Activated T-helper 17 cell treated with anti-CD3 and anti-CD28 coated beads, Interleukin-2, amount 50 U/mL, for 72 hours (primary cell): ENCODE measurements at places on chromosomes 3 and 15. TPM values are rescaled to one million over a fixed set of nuclear protein-coding genes. Genes with fewer than 3 reads are reported as not detected.

Gene CIAO2A
- total RNA-seq: 99.1 TPM

- ATAC-seq: peak; percentile 69
These were observed 32.0 kb downstream of the PIK3CA start for GRCh38 chr3:179179979-179180759.

Gene RASGRF1
- not detected for total RNA-seq

GRCh38 chr3:157501863-157502262 is 1.4 kb downstream of the VEPH1 start:
- no peak for ATAC-seq

- peak; percentile 87 for ATAC-seq
These were observed 30.8 kb upstream of the MAP3K13 start for GRCh38 chr3:185332026-185332735.

DNA sequence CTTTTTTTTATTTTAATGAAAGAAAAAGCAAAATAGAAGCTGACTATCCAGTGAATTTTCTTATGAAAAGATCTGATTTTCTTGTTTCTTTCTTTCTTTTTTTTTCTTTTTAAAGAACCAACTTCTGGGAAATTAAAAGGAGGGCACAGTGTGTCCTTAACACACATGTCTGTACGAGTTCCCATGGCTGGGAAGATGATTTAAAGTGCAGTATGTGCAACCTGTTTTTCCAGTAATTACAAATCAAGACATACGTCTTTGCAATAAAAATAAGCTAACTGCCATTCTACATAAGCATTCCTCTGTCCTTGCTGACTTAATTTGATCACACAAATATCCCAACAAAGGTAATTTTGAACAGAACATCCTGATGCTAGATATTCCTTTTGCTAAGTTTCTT is 416.1 kb downstream of the ROBO1 start:
- no peak for ATAC-seq

Gene NUP210
- 86.9 TPM for total RNA-seq

DNA sequence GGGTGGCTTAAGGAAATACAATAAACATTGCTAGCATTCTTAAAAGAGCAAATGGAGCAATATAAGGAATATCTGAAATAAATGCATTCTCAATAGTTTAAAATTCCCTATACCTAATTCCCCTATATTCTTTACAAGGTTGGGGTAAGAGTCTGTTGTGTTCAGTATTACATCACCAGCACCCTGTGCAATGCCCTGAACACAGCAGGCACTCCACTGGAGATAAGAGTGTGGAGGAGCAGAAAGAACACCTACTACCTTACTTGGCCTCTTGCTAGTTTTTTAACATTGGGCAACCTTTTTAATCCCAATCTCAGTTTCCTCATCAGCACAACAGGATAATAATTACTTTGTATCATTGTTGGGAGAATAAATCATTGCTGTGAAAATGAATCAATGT is 140.2 kb upstream of the PLXND1 start:
- ATAC-seq: no peak

DNA sequence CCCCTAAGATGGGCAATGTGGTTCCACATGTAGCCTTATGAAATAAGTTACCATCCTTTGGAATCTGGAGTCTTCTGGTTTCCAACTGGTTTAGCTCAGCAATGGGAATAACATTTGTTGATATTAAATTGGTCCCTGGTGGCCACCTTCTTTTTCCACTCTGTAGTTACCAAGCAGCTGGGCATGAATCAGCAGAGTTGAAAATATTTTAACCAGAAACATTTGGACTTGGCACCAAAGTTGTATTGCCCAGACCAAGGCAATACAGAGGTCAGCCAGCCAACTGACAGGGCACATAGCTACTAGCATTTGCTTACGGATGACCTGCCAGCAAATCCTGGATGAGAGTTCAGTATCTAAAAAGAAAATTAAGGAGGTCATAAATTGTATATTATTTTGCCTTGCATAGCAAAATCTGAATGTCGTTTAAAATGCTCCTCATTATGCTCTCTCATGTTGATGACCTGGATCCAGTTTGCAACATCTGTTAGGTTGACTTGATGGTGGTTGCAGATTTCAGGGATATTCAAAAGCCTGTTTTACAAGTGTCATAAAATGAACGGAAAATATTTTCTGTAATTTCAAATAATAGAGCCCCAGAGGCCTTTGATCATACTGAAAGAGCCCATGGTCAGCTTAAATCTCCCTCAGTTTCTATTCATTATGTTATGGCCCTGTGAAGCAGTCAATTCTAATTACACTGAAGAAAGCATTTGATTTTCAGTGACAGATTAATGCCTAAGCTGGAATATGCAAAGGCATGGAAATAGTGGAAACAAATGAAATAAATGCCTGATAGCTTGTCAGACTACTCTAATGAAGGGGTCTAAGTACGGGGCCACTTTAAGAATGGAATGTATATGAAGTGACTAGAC is 54.6 kb downstream of the PPM1L start:
- no peak for ATAC-seq

DNA sequence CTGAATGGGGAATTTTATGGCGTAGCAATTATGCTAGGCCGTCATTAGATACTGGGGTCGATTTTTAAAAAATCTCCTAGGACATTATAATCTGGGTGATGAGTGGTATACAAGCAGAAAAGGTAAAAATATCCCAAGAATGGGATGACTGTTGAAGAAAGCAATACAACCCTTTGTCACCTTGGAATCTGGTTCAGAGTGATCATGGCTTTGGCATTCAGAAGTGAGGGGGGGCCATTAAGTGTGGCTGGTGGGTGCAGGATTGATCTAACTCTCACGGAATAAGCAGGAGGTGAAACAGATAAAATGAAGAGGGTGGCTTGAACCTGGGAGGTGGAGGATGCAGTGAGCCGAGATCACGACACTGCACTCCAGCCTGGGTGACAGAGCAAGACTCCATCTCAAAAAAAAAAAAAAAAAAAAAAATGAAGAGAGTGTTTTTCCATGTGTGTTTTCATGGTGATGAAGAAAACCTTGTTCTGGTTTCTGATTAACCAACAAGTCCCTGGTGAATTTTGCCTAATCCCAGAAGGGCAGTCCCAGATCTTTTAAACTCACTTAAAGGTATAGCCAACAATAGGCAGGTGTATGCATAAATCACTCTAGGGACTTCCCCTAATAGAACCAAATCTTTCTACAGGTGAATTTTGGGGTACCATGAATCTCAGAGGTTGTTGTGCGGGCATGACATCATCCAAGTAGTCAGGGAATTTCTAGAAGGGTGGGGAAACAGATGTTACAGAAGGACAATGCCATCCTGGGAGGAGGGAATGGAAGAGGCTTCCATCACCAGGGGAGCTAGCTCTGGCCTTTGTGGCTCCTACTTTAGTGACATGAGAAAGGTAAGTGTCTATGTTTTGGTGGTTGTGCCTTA is 3.1 kb upstream of the RAD54L2 start:
- no peak for ATAC-seq

DNA sequence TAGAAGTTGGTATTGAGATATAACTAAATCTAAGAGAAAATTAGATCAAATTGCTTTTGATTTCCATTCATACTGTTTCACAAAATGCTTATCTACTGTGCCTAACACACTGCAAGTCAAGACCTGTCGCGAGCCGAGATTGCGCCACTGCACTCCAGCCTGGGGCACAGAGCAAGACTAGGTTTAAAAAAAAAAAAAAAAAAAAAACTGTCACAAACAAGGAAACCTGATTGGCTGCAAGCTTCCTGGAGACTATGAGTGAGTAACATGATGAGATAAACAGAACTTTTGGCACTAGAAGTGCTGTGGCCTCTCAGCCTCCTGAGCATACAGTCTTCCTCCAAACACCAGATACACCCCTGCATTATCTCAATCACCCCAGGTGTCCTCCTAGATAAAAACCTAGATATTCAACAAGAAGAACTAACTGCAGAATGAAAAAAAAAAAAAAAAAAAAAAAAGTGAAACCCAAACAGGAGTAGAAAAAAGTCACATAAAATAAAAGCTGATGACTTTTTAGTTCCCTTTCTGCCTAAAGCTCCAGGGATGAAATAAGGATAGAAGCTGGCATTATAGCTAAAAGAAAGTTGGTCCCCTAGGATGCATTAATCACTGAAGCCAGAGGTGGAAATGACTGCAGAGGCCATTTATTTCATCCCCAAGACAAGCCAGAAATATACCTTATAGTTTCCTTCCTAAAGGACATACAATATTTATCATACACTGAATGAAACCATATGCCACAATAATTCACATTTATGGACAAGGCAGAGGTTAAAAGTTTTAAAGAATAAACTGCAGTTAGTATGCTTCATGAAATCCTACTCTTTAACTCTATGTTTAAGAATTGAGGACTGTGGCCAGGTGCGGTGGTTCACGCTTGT is 82.4 kb downstream of the P3H2 start:
- no peak for ATAC-seq

Gene A4GNT
- not detected for total RNA-seq

GRCh38 chr3:111252779-111253178 is 181.2 kb downstream of the NECTIN3 start:
- ATAC-seq: peak; percentile 19

Gene HYKK
- total RNA-seq: 0.91 TPM

Gene ZBTB20
- 17.7 TPM for total RNA-seq

DNA sequence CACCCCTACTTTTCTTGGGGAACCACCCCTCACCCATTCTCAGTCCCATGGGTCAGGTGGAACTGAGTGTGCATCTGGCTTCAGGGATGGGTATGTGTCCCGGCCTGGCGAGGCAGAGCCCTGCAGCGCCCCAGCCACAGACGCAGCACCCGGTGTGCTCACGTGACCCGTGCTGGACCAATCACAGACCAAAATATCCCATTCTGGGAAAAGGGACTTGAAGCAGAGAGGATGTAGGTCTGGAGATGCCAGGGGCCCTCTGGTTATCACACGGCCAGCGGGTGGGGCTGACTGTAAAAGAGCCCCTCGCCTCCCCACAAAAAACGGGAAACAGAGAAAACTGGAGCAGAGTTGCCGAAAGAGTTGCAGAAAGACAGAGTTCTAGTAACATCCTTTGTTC is 138.0 kb upstream of the RAD18 start:
- no peak for ATAC-seq

GRCh38 chr3:54133196-54133595 is 10.8 kb downstream of the CACNA2D3 start:
- ATAC-seq: no peak
